ENCODE measurements at places on chromosomes 1 and 21.

DNA sequence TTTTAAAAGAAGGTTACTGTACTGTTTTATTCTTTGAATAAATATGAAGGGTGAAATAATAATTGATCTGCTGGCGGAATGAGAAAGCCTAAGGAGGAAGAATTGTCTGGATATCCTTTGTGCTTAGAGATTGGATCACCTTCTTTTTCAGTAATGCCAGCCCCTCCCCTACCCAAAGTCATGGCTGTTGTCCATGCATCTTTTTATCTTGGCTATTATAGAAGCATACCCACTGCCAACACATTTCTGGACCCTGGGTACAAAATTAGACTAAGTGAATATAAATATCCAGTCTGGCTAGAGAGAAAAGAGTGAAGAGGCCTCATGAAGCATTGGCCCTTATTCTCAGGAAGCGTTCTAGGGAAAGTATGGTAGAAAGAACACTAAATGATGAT lies 28.1 kb downstream of the AK4 start:
- no peak for DNase-seq

DNA sequence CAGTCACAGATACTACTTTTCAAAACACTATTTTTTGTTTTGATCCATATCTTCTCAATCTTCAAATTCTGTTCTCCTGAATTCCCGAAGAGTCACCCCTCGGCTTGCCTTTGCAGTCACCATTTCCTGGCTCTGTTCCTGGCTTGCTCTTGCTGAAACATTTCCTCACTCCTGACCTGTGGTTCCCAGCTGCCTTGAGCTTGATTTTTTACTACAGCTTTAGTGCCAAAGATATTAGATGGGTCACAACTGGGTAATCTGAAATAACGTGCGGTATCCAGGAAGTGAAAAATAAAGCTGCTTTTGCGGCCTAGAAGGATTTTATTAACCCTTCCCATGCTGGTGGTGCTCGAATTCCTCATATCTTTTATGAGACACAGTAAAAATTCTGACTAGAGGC lies 318.8 kb downstream of the PCP4 start:
- no peak for DNase-seq

- no peak for DNase-seq
Observed at GRCh38 chr1:222938986-222939385, 124.1 kb downstream of the DISP1 start.

GRCh38 chr1:207129053-207129452 lies 25.0 kb downstream of the C4BPA start:
- DNase-seq: no peak

- DNase-seq: peak; percentile 77
Observed at GRCh38 chr1:117664314-117664713, 58.5 kb downstream of the TENT5C start.

DNA sequence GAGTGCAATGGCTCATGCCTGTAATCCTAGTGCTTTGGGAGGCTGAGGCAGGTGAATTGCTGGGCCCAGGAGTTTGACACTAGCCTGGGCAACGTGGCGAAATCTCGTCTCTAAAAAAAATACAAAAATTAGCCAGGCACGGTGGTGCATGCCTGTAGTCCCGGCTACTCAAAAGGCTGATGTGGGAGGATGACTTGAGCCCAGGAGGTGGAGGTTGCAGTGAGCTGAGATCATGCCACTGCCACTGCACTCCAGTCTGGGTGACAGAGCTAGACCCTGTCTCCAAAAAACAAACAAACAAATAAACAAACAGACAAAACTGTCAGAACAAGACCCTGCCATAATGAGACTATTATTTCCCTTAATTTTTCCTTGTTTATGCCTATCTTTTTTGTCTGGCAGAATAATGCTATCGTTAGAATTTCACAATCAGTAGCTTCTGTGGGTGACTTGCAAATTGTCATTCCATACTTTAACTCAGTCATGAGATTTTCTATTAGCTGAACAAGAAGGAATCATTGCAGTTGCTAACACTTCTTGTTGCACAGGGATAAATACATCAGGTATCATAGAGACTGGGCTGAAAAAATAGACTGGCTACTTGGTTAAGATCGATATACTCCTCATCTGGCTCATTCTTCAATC lies 7.5 kb upstream of the THEM4 start:
- no peak for DNase-seq

DNA sequence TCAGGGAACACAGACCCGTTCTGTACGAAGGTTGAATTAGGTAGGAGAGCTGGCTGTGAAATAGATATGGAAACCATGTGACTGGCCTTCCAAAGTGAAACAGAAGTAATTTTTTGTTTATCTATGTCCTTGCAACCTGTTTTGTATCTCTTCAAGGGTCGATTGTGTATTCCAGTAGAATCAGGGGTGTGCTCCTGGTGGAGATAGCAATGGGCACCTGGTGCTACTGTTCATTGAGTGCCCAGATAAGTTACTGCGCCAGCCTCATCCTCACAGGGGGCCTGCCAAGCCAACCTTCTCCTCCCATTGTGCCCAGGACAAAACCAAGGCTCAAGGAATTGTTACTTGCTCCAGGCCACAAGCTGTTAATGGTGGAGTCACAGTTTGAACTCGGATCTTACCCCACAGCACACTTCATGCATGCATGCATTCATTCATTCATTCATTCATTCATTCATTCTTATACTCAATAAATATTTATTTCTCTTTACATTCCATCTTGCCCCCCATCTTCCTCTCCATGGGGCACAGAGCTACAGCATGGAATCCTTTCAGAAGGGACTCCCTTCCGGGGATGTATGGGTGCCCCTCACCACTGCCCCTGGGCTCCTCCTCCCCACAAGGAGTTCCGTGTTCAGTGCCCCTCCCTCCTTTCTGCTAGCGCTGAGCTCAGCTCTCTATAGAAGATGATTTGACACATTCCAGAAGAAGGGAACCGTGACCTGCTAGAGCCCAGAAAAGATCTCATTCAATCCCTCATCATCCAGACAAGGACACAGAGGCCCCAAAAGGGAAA lies 24.0 kb downstream of the ADORA1 start:
- no peak for DNase-seq

DNA sequence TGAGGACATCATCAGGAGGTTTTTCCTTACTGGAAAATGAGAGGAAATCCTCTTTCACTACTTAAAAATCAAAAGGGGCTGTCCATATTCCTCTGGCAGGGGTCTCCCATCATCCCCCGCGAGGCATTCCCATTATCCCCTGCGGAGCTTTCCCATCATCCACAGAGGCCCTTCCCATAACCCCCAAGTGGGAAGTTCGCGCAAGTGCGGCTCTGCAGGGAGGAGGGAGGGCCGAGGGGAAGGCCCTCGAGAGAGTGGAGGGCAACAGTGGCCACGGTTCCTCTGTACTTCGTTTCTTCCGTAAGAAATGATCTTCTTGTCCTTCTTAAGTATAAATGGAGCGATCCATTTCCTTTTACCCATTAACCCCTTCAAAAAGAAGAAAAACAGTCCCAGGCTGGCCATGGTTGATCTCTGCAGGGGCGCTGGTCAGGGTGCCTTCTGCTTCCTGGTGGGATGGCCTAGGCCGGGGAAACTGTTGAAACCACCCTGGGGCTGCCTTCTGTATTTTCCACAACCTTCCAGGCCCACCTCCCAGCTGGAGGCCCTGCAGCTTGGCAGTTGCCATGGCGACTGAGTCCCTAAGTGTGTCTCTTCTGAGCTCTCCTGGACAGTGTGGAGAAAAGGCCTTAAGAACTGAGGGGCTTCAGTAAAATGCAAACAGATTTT lies 3.6 kb upstream of the RSPH1 start:
- no peak for DNase-seq

DNA sequence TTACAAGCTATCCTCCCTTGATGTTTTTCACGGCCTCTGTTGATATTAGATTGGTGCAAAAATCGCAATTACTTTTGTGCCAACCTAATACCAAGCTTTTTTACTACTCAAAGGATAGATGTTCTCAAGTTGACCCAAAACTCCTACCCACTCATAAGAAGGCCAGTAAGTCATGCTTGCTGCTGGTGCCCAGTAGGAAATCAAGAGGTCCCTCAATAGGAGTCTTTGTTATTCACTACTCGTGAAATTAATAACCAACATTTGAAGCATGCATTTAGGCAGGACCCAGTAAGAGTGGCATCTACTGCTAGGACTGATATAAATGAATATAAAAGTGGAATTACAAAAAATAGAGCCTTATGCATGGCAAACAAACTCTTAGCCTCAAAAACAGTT lies 52.6 kb downstream of the APP start:
- no peak for DNase-seq

- no peak for DNase-seq
Observed at GRCh38 chr1:203217668-203218067, 11.8 kb downstream of the CHIT1 start.
